ENCODE measurements at places on chromosomes 1 and 21.

- DNase-seq: no peak
Observed at GRCh38 chr1:206128196-206128595, 11.0 kb upstream of the AVPR1B start.

- no peak for DNase-seq
Observed at GRCh38 chr1:216765346-216766300, 42.4 kb upstream of the ESRRG start.

- no peak for DNase-seq
Observed at GRCh38 chr1:50923564-50923963, 36.5 kb downstream of the FAF1 start.

- no peak for DNase-seq
Observed at GRCh38 chr21:27513825-27514224, 546.9 kb upstream of the ADAMTS5 start.

DNA sequence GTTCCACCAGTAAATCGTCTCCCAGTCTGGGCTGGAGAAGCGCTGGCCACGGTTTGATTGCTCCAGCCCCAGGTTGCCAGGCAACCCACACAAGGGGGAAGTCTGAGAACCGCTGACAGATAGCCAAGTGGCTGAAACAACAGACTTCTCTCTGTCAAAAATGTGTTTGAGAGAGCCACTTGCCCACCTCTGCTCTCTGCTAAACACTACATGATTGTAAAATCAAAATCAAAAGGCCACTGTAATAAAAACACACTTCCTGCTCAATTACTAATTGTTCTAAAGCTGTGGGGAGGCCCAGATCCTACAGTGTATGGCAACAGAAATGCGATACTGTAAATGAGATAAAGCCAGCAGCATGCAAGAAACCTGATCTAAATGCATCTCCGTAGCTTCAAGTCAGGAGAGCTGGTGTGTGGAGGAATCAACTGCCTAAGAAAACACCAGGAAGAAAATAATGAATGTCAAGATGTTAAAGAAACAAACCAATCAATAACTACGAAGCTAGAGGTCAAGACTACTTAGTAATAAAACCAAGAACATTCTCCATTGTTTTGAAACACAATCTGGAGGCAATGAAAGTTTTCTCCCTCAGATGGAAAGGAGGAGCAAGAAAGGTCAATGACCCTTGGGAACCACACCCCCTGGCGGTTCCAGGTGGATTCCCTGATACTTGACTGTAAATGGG lies 121.2 kb downstream of the SLC45A1 start:
- no peak for DNase-seq

- DNase-seq: no peak
Observed at GRCh38 chr1:243291292-243291691, 35.5 kb downstream of the SDCCAG8 start.

DNA sequence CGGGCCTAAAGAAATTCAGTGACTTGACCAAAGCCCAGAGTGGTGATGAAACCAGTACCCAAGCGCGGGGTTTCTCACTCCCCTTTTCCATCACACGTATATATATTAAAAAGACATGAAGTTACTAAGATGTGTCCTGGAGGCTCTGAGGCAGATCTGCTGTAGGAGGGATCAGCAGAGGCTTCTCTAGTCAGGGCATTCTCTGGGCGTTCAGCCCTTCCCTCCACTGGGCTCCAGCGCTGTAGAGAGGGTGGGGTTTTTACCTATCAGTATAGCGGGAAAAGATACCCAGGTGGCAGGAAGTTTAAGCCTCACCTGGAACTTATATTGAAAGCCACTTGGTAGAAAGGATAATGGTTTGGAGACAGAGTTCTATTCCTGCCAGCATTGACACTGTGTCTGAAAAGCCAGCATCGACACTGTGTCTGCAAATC lies 862 bp upstream of the PLEKHO1 start:
- no peak for DNase-seq

- DNase-seq: no peak
Observed at GRCh38 chr21:33480481-33481103, 818 bp upstream of the TMEM50B start.

- no peak for DNase-seq
Observed at GRCh38 chr1:5738911-5739462, 253.2 kb downstream of the NPHP4 start.

GRCh38 chr21:44930543-44930981 lies 9.3 kb upstream of the SLX9 start:
- DNase-seq: peak; percentile 82

GRCh38 chr21:33075128-33075527 lies 5.2 kb downstream of the OLIG1 start:
- DNase-seq: no peak

- DNase-seq: peak; percentile 44
Observed at GRCh38 chr1:111516005-111516535, 12.6 kb upstream of the ADORA3 start.

- DNase-seq: no peak
Observed at GRCh38 chr1:41424581-41425118, 59.8 kb downstream of the EDN2 start.

DNA sequence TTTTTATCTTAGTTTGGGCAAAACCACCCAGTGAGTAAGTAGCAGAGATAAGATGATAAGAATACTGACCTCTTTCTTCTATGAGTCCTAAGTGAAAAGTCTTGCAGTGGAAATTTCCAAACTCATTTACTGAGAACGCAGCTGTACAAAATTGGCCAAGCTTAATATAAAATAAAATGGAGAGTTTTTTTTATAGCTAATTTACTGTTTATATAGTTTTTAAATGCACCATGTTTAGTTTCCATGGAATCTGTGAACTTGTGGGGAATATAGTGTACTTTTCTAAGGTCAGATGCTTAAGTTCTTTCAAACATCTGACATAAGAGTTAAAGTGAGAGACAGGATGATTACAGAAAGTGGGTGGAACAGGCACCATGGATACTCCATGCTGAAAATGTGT lies 833.5 kb downstream of the ADGRL2 start:
- no peak for DNase-seq

GRCh38 chr1:9346566-9346965 lies 53.9 kb downstream of the SPSB1 start:
- no peak for DNase-seq

- no peak for DNase-seq
Observed at GRCh38 chr1:235938709-235939479, 72.2 kb upstream of the LYST start.

DNA sequence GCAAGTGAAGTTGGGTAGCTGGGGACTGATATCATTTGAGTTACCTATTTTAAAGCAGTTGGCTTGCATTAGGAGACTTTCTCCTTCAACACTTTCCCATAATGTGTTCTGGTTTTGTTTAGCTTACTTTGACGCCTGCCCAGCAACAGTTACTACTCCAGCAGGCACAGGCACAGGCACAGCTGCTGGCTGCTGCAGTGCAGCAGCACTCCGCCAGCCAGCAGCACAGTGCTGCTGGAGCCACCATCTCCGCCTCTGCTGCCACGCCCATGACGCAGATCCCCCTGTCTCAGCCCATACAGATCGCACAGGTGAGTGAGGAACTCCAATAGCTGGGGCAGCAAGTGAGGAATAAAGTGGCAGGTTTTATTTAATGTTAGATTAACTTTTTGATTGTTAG lies 144.3 kb downstream of the CD247 start:
- DNase-seq: no peak

DNA sequence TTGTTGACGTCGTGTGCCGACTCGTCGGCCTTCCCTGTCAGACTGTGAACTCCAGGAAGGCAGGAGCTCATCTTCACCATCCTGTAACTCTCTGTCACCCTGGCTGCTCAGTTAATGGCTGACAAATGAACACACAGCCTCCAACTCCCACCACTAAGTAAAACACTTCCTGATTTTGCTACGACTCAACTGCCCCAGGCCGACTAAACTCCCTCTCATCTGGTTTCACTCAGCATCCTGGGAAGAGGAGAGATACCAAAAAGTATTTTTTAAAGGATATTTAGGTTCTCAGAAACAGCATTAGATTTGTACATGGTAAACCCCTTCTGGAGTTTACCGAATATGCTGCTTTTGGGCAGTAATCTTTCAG lies 18.2 kb upstream of the LHX4 start:
- DNase-seq: no peak

DNA sequence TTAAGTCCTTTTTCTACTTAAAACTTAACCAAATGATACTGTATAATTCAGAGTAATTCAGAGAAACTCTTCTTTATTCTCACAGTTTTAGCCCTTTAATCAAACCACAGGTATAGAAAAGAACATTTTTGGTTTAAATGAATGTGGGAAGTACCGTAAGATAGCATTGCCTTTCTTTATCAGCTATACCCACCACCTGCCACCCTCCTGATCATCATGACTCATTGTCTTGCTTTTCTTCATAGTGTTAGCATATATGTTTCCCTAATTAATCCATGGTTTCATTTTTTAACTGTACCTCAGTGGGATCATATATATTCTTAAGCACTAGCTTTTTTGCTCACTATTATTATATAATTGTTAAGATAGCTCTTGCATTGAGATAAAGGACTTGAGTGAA lies 27.5 kb upstream of the ANGPTL1 start:
- no peak for DNase-seq

DNA sequence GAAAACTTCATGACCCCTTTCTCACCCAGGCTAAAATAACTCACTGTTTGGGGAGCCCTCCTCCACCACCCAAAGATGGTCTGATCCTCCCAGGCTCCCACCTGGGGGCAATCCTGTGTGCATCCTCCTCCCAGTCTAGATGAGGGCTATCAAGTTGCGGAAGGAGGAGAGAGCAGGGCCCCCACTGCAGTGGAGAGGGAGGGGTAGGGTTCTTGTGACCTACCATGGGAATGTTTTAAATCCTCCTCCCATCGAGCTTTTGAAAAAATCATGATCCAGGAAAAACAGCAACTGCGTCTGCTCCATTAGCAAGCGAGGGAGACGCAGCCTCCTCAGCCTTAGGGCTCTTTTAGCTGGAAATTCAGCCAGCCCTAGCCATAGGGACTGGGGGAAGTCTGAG lies 80.0 kb downstream of the NAV1 start:
- DNase-seq: no peak

GRCh38 chr1:12486059-12486341 lies 132.0 kb downstream of the DHRS3 start:
- DNase-seq: no peak

- DNase-seq: no peak
Observed at GRCh38 chr1:40049725-40050124, 9.2 kb downstream of the CAP1 start.

GRCh38 chr1:67683766-67684525 lies 1.1 kb upstream of the GADD45A start:
- DNase-seq: peak; percentile 23

- DNase-seq: no peak
Observed at GRCh38 chr1:233569636-233570035, 44.3 kb upstream of the KCNK1 start.

- DNase-seq: no peak
Observed at GRCh38 chr1:114495486-114495885, 15.5 kb downstream of the TRIM33 start.

DNA sequence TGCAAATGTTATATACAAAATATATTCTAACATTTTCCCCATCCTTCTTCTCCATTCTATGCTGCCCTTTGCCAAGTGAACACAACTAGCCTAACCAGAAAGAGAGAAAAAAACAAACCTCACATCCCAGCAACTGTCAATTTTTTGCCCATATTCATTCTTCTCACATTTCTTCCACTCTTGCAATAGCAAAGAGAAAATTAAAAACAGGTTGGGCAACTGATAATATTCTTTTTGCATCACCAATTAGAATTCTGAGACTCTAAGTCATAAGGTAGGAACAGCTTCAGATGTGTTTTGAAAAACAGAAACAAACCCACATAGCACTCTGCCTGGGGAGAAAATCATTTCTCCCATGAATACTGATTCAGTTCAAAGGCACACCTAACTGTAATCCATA lies 25.2 kb upstream of the EXO1 start:
- no peak for DNase-seq

DNA sequence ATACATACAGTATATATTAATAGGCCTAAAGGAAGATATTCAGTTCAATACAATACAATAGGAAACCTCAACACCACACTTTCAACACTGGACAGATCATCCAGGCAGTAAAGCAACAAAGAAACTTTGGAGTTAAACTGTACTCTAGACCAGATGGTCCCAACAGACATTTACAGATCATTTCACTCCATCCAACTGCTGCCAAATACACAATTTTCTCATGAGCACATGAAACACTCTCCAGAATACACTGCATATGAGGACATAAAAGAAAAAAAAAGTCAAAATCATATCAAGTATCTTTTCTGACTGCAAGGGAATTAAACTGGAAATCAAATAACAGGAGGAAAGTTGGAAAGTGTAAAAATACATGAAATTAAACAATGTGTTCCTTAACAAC lies 607.5 kb upstream of the BRINP3 start:
- no peak for DNase-seq

- no peak for DNase-seq
Observed at GRCh38 chr1:84619383-84620102, 45.3 kb upstream of the CTBS start.

DNA sequence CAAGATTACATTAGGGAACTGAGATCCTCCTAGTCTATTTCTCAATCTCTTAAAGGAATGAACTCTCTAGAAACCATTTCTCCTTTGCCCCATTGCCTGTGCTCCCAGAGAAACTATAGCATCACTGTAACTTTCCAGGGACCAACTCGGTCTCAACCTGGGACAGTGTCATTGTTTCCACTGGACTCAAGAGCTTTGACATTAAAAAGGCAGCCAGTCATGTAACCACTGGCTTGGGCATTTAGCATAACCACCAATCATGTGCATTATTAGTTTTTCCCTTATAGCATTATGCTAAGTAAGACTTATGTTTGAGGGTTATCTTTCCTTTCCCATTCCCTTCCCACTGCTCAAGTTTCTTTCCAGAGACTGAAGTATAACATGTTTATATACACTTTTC lies 18.2 kb downstream of the TEX38 start:
- no peak for DNase-seq

- DNase-seq: no peak
Observed at GRCh38 chr1:116498789-116499628, 71.8 kb downstream of the CD58 start.

DNA sequence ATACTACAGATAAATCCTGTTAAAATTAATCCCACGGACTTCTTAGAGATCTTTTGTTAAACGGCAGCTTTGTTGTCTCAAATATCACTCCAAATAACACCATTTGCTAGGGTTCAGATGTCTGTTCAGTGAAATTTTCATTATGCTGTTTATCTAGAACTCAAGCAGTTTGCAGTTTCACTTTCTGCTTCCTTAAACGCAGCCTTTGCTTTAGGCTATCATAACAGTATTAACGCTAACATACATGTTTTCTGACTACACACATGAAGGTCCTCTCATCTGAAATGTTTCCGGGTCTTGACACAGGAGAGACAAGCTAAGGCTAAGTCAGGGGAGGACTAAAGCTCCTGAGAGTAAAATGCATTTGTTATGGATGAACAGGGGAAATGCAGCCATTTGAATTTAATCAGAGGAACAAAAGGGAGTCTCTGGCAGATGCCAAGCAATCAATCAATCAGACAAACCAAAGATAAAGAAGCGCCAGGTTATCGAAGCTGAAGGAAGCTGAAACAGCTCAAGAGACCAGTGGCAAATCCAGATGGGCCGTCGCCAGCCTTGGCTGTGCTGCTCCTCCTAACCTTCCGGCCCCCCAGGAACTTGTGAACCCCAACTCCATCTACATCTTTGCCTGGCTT lies 16.9 kb downstream of the CCSAP start:
- DNase-seq: peak; percentile 55

All from CD4-positive, CD25-positive, alpha-beta regulatory T cell (primary cell).